ENCODE measurements at places on chromosomes 3 and 15.

DNA sequence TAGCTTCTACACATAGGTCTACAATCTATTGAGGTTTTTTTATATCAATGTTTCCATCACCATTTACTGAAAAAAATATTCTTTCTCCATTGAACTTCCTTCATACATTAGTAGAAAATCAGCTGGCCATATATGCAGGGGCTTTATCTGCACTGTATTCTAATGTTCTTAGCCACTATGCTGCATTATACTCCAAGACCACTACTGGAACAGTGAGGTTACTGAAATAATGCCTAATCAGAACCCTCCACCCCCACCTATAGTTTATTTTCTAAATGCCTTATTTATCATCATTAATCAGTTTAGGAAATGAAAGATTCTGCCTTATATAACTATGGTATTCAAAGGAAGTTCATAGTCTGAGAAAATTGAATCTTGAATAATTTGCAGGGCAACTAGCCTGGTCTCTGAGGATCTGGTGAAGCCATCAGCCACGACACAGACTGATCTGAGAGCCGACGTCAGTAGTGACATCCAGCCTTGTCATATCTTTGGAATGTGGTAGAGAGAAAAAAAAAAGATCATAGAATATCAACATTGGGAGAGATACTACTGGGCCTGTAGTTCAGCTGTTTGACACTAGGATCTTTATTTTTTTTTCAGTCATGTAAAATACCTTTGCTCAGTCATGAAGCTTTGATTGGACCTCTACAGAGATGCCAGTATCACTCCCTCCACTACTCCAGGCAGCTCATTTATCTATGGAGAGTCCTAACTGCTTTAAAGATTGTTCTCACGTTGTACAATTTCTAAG, 66.6 kb downstream of the P3H2 start:
- DNase-seq: no peak

- DNase-seq: no peak
These were observed 30.9 kb downstream of the FRMD4B start for GRCh38 chr3:69354948-69355347.

DNA sequence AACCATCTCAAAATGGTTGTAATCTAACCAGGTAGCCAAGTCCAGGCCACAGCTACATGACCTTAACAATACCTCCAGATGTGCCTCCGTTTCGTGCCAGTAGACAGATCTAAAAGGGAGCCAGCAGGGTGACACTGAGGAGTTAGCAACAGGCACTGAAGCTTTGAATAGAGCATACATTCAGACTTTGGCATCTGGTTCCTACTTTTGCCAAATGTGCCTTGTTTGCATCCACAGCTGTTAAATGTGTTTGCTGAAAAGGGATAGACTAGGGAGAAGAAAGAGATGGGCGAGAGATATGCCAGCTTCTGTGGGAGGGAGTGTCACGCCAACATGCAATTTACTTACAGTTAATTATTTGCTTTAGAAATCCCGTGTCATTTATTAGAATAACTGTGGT, 1433.9 kb upstream of the CADM2 start:
- no peak for DNase-seq

DNA sequence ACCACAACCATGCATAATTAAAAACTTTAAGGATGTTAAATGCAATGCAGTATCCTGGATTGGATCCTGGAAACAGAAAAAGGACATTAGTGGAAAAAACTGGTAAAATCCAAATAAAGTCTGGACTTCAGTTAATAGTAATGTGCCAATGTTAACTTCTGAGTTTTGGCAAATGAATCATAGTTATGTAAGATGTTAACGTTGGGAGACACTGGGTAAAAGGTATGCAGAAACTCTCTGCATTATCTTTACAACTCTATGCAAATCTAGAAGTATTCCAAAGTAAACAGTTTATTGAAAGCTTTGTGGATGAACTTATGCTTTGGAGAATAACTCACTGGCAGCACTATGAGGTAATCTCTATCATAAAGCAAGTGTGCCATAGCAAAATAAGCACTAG, 357.4 kb downstream of the RORA start:
- DNase-seq: no peak

GRCh38 chr15:76138436-76138835, 78.7 kb downstream of the TMEM266 start:
- DNase-seq: no peak

DNA sequence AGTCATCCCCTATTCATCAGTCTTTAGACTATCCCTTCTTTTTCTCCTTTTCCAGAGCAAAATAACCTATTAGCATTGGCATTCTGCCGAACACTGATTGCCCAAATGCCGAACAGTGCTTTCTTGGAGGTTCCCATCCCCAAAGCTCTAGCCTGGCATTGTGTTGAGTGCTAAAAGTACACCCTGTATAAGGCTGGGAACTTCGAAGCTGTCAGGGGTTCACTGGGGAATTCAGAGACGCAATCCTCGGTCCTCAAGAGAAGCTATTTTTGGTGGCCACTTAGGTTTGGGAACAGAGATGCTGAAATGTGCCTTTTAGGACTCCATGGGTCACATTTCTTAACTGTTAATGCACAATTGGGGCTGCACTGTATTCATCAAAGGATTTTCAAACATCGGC, 8.4 kb downstream of the FRMD5 start:
- no peak for DNase-seq

DNA sequence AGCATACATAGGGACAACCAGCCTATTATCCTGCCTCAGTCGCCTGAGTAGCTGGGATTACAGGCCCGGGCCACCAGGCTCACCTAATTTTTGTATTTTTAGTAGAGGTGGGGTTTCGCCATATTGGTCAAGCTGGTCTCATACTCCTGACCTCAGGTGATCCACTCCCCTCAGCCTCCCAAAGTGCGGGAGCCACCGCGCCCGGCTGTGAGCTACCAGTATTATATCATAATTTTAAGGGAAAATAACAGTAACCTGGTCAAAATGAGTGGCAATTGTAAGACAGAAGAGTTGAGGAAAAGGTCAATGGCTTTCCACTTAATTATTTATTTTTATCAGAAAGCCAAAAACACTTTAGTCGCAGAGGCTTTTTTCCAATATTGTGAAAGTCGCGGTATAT, 652.6 kb upstream of the BCHE start:
- no peak for DNase-seq

DNA sequence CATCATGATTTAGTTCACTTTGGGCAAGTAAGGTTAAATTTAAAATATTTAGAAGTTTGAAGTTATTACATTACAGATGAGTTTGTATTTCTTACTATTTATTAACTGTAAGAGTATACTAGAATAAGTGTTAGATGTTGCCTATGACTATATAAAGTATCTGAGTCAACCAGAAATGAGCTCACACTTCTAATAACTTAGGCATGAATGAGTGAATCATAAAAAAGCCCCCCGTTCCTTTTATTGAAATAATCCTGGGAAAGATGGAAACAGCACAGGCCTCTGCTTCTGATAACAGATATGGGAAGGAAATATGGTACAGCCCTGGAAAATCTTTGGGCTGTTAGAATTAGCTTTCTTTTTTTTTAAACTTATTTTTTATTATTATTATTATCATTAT, 66.6 kb upstream of the TGFBR2 start:
- DNase-seq: no peak

DNA sequence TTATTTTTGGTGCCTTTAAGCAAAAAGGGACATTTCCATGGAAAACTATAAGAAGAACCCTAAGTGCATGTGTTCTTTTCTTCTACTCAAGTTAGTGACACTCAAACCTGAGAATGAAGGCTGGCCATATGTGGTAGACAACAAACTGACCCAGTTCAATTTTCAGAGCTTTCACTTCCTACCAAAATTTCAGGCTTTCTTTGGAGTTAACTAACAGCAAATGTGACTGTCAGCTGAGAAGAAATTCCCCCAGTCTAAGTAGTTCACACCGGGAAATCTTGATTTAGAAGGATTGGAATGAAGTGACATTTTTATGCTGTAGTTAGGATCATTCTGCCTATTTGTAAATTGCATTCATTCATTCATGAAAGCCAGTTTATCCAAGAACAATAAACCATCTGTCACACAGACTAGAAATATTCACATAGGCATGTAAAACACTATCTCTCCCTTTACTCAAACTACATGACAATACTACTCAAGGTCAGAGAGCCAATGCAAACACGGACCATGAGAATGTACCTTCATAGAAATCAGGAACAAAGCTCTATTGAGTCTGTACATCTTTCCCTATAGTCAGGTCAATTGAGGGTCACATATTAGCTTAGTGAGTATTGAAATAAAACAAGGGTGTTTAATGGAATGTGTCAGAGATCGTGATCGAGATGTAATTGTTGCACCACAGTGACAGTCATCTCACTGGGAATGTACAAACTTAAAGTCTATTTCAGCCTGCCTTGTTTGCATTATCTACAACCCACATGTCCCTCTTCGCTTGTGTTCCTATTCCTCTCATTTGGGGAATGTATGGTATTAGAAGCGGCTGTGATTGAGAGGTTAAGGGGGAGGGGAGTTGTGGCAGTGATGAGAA, 113.8 kb upstream of the TGFBR2 start:
- DNase-seq: no peak

GRCh38 chr3:71305231-71306206, 278.0 kb downstream of the FOXP1 start:
- DNase-seq: no peak

DNA sequence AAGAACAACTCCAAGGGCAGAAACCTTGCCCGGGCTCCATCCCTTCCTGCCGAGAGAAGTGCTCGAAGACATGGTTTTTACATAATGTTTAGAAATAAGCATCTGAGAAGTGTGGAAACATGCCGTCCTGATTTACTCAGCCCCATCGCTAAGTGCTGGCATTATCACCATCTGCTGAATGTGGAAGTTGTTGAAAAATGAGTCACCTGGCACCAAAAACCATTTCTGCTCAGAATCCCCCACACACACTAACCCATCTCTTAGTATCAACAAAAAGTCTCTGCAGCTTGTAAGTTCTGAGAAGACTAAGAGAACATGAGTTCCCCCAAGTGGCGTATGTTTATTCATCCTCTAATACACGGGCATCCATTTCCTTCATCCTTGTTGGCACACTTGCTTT, 51.0 kb upstream of the ARL8B start:
- DNase-seq: peak; percentile 44

DNA sequence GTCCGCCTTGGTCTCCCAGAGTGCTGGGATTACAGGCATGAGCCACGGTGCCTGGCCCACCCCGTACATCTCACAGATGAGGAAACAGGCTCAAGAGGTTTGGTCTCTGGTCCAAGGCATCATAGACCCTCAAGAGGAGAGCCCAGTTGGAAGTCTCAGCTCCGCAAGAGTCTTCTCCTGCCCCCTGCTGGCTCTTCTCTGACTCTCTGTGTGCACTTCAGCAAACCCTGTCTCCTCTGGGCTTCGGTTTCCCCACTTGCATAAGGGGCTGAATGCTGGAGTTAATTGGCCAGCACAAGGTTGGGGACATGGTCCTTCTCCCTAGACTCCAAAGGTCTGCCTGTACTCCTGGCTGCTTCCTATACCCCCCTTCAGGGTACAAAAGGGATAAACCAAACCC, 3.9 kb downstream of the MST1R start:
- peak; percentile 77 for DNase-seq

DNA sequence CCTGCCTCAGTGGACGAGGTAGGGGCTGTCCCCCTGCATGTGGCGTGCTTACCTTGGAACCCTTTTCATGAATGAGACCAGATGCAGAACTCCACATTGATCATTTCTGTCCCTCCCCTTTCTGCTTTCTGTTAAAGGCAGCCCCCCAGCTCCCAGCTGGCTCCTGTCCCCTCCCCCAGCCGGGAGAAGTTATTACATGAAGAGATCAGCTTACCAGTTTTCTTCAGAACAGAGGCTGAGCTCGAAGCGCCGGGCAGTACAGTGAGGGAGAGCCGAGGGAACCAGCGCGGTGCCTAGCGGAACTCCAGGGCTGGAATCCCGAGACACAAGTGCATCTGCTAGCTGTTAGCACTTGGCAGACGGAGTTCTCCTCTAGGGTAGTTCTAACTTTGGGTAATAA, 263.3 kb upstream of the NR2E3 start:
- no peak for DNase-seq

GRCh38 chr15:93345981-93346380, 257.0 kb upstream of the RGMA start:
- no peak for DNase-seq

GRCh38 chr3:4358273-4358672, 55.1 kb downstream of the SETMAR start:
- DNase-seq: no peak

- peak; percentile 12 for DNase-seq
These were observed 155.9 kb upstream of the ICE2 start for GRCh38 chr15:60634815-60635214.

- no peak for DNase-seq
These were observed 67.1 kb downstream of the MAGI1 start for GRCh38 chr3:65971293-65972252.

DNA sequence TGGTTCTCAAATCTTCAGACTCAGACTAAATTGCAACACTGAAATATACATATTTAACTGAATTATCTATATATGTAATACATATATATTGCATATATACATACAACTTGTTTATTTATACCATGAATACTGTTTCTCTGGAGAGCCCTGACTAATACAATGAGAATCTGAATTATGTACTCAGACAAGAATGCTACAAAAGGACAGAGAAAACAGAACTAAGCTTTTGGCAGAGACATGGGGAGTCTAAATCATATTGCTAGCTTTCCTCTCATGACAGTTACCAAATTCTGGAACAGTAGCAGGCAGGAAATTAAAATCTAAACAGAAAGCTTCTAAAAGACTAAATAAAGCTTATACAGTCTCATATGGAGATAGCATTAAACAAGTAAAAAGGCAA, 142.4 kb upstream of the KCNMB2 start:
- no peak for DNase-seq

GRCh38 chr3:64494526-64494925, 193.3 kb downstream of the ADAMTS9 start:
- DNase-seq: no peak

DNA sequence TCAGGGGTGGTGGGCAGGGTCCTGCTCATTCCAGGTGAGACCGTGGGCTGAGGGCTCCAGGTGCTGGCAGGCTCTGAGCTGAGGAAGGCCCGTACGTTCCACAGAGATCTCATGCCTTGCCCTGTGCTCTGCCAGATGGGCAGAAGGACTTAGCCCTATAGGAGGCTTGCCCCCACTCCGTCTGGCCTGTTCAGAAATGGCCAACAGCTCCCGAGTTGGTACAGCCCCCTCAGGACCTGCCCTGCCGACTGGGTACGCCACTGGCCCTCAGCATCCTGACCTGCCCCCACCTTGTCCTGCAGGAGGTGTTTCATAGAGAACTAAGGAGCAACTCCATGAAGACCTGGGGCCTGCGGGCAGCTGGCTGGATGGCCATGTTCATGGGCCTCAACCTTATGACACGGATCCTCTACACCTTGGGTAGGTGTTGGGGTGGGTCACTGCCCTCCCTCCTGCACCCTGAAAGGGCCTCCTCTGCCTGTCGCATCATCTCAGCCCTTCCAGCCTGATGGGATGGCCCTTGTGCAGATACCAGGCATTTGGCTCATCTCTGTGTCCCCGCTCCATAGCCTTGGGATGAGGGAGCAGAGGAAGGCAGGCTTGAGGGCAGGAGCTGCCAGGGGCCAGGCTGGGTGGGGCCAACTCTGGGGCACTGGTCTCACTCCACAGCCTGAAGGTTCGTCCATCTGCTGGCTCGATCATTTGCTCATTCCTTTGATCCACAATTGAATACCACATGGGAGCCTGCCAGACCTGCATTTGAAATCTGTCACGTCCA, 14.2 kb downstream of the TMEM43 start:
- DNase-seq: no peak

- DNase-seq: no peak
These were observed 57.8 kb upstream of the PLSCR4 start for GRCh38 chr3:146308682-146309081.

GRCh38 chr3:50138266-50139200, 16.6 kb upstream of the SEMA3F start:
- peak; percentile 31 for DNase-seq

GRCh38 chr3:161540594-161540993, 44.0 kb downstream of the OTOL1 start:
- DNase-seq: no peak
